ENCODE measurements at places on chromosomes 5 and 9.

- DNase-seq, result no peak
Measured at GRCh38 chr9:111928359-111928720, 31.7 kb downstream of the UGCG start.

DNA sequence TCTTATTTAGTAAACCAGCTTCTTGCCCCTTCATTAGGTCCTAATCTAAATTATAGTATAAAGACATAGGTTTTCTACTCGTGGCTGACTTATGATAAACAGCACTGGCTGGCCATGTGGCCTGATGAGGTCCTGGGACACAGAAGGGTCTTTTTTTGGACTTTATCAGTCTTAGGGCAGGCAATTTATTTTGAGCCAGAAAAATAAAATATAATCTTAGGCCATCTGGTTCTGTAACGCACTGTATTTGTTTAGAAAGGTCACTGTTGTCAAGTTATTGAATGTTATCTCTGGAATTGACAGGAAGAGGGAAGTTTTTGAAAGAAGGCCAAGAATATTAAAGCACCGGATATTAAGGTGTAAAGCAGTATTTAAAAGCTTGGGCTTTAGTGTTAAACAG is 53.9 kb downstream of the RFX3 start:
- DNase-seq, result no peak

- no peak for DNase-seq
Measured at GRCh38 chr5:13303445-13303844, 641.0 kb downstream of the DNAH5 start.

DNA sequence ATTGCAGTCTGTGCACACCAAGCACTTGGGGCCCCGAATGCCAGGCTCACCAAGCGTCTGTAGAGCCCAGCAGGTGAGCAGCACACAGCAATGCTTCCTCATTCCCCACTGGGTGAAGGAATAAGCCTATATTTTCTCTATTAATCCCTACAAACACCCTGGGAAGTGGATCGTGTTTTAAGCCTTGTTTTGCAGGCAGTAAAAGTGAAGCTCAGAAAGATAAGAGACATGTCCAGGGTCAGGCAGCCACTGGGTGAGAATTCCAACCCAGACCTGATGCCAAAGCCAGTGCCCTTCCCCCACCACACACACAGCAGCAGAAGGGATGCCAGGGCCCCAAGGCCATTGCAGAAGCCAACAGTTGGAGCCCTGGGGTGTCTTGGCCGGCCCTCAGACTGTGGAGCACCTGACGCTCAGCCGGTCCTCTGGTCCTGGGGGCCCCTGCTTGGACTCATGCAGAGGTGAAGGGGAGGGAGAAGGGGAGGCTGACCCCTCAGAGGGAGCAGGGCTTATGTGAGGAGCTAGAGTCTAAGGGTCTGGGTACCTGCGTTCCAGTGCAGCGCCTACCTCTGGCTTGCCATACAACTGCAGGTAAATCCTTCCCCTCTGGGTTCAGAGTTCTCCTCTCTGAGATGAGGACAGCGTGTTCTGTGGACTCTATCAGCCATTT is 26.3 kb upstream of the SYNPO start:
- DNase-seq, result no peak

- DNase-seq, result no peak
Measured at GRCh38 chr9:87322840-87323635, 174.6 kb upstream of the DAPK1 start.

- DNase-seq, result no peak
Measured at GRCh38 chr5:132180134-132180745, 47.4 kb downstream of the P4HA2 start.

DNA sequence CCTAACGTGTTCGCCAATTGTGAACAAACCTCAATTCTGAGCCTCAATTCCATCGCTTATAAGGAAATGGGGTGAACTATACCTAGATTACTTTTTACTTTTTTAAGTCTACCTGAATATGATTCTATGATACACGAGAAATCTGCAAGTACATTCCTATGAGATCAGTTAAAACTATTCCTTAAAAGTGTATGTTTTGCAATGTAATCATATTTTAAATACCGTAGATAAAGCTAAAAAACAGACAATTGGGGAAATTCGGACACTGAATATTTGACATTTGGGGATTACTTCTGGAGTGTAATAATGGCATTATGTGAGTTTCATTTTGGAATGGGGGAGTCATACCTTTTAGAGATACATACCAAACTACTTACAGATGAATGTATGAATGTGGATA is 62.3 kb downstream of the STRBP start:
- no peak for DNase-seq

GRCh38 chr5:100464418-100464817 is 70.8 kb upstream of the FAM174A start:
- DNase-seq, result no peak

DNA sequence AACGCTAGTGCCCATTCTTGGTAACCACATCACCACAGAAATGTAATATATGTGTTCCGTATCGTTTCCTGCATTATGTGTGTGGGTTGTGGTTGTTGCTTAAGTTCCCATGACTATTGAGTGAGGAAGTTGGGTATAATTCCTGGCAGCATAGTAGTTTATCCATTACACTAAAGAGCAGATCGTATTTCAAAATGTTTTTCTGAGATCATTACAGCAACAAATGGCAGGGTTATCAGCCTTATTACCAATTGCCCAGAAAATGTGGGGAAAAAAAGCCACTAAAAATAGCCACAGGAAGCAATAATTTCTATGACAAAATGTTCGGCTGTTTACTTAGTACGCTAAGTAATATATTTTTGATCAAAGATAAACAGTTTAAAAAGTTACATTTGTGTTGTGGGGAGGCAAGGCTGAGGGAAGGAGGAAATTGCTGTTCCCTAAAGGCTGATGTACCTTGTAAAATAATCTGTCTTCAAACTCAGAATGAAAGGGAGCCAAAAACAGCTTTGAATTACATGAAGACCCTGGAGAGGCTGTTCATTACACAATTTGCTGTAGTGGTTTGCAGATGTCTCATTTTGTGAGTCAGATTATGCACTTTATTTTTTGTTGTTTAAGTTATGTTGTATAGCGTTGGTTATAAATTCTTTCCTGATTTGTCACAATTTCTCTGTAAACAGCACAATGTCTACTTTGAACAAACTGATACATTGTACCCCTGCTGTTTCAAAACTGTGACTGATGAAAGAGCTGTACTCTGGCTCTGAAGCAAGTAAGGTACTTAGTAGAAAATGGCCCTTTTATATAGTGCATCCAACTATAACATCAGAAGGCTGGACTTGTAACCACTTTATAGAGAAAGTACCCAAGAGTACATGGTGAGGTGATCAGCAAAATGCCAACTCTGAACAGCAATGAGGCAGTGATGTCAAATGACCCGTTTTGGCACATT is 1028.5 kb downstream of the NR2F1-AS1 start:
- no peak for DNase-seq

DNA sequence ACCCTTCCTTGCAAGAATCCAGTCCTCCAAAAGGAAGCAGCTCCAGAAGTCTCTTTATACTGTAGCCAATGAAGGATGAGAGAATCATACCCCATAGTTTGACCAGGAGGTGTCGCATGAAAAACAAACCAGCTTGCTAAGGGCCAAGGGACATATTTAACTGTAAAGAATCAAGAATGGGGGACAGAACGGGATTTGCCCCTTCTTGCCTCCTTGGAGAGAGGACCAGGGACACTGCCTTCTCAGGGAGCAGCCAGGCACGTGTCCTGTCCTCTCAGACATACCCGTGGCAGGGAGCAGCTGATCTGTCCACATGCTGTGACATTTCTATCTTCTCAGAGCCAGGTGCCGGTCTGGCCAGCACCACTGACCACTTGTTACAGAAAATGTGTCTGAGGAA is 11.7 kb downstream of the PRUNE2 start:
- DNase-seq, result no peak
